ENCODE measurements at places on chromosomes 6 and 20.

- no peak for DNase-seq
Observed at GRCh38 chr20:18567739-18568091, 483 bp downstream of the SMIM26 start.

GRCh38 chr6:5416250-5416649 lies 154.9 kb downstream of the FARS2 start:
- no peak for DNase-seq

DNA sequence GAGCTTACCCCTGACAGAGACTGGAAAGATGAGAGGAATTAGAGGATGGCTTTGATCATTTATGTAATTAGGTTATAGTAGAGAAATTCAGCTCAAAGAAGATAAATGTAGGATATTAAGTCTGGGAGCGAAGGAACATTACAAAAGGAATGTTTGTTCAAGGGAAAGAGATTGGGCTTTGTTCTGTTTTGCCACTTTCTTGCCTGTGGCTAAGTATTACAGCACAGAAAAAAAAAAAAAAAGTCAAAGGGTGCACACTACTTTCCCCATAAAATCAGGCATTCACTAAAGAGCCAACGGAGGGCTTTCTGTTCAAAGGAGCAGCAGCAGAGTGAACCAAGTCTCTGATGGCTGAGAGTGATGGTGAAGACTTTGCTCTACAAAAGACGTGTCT lies 5.0 kb upstream of the HDDC2 start:
- DNase-seq = no peak

- no peak for DNase-seq
Observed at GRCh38 chr6:4208158-4208557, 72.8 kb upstream of the ECI2 start.

- no peak for DNase-seq
Observed at GRCh38 chr6:137044366-137045221, at the start of gene IL20RA. IL20RA (minus strand) TSS chr6:137044965; CDS start chr6:137044728, 237 bp downstream.

- no peak for DNase-seq
Observed at GRCh38 chr6:96157018-96157565, 141.3 kb downstream of the FUT9 start.

DNA sequence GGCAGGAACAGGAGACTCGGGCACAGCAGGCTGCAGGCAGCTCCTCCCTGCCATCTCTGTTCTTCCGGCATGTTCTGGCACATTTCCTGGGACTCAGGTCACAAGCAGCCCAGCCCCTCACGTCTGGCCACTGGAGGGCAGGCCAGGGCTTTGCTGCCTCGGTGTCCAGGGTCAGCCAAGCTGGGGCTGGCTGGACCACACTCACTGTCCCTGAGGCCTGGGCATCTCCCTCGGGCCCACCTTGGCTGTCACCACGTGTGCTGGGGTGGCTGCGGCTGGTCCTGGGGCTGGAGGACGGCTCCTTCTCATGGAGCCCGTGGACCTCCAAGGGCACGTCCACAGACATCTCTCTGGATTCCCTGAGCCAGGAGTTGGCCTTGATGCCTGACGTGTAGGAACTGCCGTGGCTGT lies 18.5 kb downstream of the FRMD1 start:
- peak; percentile 16 for DNase-seq

DNA sequence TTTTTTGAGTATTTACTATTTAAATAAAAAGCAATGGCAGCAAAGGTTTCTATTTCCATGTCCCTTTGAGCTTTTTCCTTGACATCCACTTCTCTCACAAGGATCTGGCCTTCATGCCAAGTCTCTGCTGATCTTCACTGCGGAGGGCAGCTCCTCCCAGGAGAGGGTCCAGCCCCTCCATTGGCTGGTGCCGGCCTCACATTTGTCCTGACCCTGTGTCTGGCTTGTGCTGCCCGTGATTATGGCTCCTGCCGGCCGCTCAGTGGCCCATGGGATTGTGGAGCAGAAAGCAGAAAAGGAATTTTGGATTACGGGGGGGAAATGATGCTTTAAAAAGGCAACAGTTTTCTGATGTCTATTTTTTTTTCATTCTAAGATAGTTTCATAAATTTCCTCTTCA lies 31.2 kb upstream of the PDE7B start:
- DNase-seq = no peak

DNA sequence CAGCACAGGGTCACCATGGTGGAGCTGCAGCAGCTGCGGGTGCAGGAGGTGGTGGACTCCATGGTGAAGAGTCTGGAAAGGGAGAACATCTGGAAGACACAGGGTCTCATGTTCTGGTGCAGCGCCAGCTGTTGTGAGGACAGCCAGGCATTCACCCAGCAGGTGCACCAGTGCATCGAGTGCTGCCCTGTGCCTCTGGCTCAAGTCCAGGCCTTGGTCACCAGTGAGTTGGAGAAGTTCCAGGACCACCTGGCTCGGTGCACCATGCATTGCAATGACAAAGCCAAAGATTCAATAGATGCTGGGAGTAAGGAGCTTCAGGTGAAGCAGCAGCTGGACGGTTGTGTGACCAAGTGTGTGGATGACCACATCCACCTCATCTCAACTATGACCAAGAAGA lies 22.9 kb upstream of the RIPK1 start:
- no peak for DNase-seq

DNA sequence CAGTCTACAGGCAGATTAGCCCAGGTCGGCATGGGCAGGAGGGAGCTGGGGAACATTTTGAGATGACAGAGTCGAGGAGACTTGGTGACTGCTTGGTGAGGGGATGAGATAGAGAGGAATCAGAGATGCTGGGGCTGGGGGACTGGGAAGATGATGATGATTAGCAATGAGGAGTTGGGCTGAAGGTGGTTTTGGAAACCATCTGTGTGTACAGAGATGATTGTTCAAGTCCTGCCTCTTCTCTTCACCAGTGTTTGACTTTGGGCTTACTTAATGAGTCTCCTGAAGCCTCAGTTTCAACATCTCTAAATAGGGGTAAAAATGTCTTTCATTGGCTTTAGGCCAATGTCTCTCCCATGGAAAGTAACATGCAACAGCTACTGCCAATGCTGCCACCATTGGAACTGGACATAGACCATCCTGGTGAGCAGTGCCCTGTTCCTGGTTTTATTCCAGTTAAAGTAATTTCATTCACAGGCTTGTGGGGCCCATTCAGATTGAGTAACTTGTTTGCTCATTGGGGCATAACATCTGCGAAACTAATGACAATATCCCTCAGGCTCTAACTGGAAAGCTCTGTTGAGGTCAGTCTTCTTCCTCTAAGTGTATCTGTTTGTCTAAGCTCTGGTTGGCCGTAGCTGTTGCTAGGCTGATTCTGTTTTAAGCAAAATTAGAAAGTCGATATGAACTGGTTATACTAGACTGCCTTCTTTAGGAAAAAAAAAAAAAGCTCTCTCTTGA lies 99.1 kb downstream of the ARMC2 start:
- DNase-seq = peak; percentile 20

- no peak for DNase-seq
Observed at GRCh38 chr6:123001540-123001939, 5.5 kb downstream of the CLVS2 start.

GRCh38 chr6:165229216-165229615 lies 80.2 kb downstream of the C6orf118 start:
- DNase-seq = no peak

- no peak for DNase-seq
Observed at GRCh38 chr6:97218912-97219311, 64.1 kb downstream of the MMS22L start.

- DNase-seq = no peak
Observed at GRCh38 chr6:56482525-56482924, 160.2 kb downstream of the DST start.

GRCh38 chr6:144295211-144295610 lies 10.1 kb downstream of the UTRN start:
- DNase-seq = no peak

DNA sequence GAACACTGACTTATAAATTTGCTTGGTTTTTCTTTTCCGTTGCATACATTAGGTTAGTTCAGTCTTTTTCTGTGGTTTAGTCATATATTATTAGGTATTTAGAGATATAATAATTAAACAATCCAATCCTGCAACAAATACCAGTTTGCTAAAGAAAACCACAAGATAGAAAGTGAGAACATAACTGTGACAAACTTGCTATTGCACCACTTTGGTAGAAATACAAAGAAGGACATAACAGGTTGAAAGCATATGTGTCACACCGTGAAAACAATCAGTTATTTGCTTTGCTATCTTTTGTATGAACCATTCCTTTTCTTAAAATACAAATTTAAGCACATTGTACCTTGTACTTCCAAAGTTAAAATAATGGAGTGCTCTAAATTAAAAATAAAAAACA lies 42.0 kb upstream of the KCNQ5 start:
- DNase-seq = no peak

- DNase-seq = no peak
Observed at GRCh38 chr6:131765804-131766135, 42.0 kb upstream of the ENPP1 start.

DNA sequence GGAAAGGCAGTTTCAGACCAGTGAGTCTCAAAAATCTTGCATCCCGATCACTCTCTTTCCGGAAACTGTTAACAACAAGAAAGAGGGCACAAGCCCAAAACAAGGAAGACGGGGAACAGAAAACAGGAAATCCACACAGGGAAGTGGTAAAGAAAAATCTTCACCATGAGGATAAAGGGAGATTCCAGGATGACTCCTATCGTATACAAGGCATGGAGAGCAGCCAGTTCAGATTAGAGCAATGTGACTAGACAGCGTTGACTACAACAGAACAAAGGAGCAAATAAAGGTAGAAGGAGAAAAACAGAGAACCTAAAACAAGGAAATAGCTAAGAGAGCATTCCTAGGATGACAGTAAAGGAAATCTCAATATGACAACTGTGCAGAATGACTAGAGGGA lies 26.5 kb downstream of the VNN1 start:
- DNase-seq = no peak

DNA sequence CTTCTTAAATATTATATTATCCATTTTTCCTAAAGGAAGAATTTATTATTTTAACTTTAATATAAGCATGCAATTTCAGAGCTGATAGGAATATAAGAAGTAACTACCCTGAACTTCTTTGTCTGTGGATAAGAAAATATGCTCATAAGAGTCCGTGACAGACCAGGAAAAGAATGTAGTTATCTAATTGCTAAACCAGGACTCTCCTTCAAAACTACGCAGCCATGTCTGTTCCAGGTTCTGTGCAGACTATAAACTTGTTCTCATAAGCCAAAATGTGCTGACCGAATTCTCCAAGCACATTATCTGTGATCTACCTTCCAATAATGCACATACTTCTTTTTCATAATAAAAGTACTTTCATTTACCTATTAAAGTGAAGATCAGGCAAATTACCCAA lies 116.5 kb downstream of the TRDN start:
- no peak for DNase-seq

DNA sequence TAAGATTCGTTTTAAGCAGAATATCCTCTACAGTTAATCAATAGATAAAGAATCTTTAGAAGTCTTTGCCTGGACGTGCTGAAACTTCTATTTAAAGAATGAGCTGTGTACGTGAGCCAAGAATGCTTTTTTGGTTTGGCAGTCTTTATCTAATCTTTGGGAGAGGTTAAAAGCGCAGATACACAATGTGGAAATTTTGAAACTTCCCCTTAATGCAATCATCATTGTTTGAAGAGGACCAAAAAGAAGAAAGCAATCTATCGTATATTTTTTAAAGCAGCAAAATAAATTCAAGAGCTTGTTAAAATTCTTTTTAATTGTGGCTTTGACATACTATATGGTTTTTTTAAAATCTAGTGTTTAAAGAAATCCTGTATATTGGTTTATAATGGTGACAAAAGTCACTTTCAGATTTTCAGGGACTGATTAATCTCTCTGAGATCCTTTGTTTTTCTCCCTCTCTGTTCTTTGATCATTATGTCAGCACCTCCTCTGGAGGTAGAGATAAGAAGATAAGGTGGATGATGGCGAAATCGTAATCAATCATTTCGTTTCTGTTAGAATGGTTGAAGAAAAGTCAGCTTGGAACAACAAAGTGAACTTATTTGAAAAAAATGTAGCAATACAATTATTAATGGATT lies 92.1 kb upstream of the FAM184A start:
- no peak for DNase-seq

DNA sequence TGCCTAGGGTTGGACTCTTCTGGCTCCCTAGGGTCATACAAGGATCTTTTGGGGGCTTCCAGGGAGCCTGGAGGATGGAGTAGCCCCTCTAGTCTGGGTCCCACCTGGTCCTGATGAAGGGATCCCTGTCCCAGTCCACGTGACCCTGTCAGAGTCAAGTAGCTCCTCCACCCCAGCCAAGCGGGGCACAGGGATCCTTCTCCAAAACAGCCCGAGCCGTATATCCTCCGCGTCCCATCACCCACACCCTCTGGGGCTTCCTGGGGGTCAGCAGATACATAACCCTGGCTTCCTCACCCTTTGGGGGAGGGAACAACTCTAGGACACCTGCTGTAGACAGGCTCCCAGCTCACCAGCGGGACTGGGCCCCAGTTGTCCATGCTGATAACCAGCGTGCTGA lies 28.0 kb downstream of the BPIFB1 start:
- DNase-seq = no peak

GRCh38 chr20:62056377-62056776 lies 9.3 kb downstream of the TAF4 start:
- no peak for DNase-seq

GRCh38 chr20:35329435-35330139 lies 37.4 kb upstream of the FAM83C start:
- DNase-seq = no peak

- DNase-seq = peak; percentile 89
Observed at GRCh38 chr6:52517502-52518278, 59.2 kb downstream of the TRAM2 start.

GRCh38 chr20:56429941-56430340 lies 17.9 kb downstream of the CASS4 start:
- DNase-seq = no peak

All from AG04450 (cell line).